Activated naive CD8-positive, alpha-beta T cell treated with anti-CD3 and anti-CD28 coated beads for 36 hours (primary cell): ENCODE measurements at places on chromosomes 13 and 19. TPM values are rescaled to one million over a fixed set of nuclear protein-coding genes. Genes with fewer than 3 reads are reported as not detected.
A peak's percentile ranks its signal among the peaks of the same experiment; 100 is the strongest.

- DNase-seq = no peak
Measured at GRCh38 chr13:88153353-88153752, 482.2 kb downstream of the SLITRK5 start.

GRCh38 chr13:80551650-80552497, 210.9 kb upstream of the SPRY2 start:
- DNase-seq = no peak

GRCh38 chr13:45393941-45394570, 24.1 kb downstream of the SLC25A30 start:
- peak; percentile 18 for DNase-seq

DNA sequence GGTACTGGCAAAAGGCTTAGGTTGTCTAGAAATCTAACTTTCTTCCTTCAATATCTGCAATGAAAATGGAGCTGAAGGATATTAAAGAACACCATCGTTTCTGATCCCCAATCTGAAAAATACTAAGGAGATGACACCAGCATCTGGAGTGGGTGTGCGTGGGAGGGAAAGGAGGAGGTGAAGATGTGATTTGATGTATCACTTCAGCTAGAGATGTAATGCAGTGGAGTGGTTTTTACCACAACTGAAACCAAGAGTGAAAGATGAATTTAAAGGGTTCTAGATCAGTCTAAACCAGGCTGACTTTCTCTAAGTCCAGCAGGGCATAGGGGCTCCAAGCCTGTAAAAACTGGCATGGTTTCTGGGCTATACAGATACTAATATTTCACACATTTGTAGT, 148.4 kb downstream of the AKAP11 start:
- DNase-seq = peak; percentile 51

DNA sequence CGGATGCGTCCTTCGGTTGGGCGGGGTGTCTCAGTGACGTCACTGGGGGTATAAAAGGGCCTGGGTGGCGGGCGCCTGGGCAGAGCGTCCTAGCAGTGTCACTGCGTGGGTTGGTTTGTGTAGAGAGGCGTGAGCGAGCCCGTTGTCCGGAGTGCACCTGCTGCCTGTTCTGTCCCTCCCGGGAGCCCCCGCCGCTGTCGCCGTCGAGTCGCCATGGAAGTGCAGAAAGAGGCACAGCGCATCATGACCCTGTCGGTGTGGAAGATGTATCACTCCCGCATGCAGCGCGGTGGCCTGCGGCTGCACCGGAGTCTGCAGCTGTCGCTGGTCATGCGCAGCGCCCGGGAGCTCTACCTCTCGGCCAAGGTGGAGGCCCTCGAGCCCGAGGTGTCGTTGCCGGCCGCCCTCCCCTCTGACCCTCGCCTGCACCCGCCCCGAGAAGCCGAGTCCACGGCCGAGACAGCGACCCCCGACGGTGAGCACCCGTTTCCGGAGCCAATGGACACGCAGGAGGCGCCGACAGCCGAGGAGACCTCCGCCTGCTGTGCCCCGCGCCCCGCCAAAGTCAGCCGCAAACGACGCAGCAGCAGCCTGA, 2.9 kb downstream of the IER2 start:
- peak; percentile 95 for DNase-seq

- no peak for DNase-seq
Measured at GRCh38 chr13:114032126-114032799, 58.4 kb upstream of the C13orf46 start.

- no peak for DNase-seq
Measured at GRCh38 chr19:29383696-29384095, 142.1 kb upstream of the VSTM2B start.

- peak; percentile 80 for DNase-seq
Measured at GRCh38 chr19:11375143-11375948, 880 bp downstream of the SWSAP1 start.

- no peak for DNase-seq
Measured at GRCh38 chr13:77136902-77137420, 110.0 kb upstream of the FBXL3 start.

GRCh38 chr13:42607546-42607945, 33.6 kb downstream of the TNFSF11 start:
- no peak for DNase-seq

GRCh38 chr19:35497406-35497805, 7.1 kb upstream of the KRTDAP start:
- no peak for DNase-seq

GRCh38 chr13:101150998-101151397, 265.3 kb downstream of the NALCN start:
- DNase-seq = no peak

DNA sequence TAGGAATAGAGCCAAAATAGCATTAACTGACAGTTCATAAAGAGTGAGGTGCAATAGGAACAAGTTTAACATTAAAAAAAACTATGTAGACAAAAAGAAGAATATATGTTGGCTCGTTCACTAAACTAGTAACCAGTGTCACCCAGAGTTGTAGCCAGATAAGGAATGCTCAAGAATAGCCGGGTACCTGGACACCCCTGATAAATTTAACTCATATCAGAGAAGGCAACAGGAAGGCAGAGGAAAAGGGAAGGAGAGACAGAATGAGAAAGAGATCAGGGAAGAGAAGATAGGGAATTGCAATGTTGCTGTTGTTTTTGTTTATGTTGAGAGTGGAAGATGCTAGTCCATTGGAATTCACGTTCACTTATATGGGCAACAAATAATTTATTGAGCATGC, 31.6 kb upstream of the KATNAL1 start:
- no peak for DNase-seq

GRCh38 chr13:39688699-39689405, 33.4 kb downstream of the COG6 start:
- DNase-seq = no peak

DNA sequence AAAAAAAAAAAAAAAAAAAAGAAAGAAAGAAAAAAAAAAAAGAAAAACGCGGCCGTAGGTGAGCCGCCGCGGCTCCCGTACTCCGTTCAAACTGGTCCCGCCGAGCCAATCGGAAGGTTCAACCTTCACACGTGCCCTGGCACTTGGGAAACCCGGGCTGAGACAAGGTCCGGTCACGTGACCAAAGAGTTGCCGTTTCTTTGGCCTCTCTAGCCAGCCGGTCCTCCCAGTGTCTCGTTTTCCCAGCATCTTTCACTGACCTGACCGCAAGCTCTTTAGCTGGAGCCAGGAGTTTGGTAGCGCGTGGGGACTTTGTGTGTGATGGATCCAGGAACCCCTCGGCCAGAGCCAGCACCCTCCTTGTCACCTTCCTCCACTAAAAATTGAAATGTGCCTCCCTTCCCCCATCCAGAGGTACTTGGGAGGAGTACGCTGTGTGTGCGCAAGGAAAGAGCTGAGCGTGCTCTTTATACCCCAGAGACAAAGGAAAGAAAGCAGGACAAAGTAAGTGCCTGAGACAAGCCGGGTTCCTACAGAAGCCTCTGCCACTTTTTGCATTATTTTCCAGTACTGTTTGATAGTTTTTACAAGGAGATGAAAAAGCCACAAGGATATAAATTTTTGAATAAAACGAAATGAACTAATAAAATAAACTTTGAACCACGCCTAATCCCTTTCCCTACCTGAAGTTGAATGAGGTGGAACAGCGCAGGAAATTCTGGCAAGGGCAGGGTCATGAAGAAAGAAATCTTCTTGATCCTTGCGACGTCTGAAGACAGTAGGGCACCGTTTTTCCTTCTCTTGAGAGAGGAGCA, 959 bp downstream of the TNPO2 start:
- peak; percentile 92 for DNase-seq

DNA sequence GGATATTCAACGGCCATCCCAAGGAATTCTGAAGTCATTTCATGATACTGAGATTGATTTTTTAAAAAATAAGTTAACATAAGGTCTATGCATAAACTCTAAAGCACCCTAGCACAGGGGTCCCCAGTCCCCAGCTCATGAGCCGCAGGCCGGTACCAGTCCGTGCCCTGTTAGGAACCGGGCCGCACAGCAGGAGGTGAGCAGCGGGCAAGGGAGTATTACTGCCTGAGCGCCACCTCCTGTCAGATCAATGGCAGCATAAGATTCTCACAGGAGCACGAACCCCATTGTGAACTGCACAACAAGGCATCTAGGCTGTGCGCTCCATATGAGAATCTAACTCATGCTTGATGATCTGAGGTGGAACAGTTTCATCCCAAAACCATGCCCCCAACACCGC, 31.0 kb downstream of the RCBTB1 start:
- DNase-seq = no peak

Gene PROZ
- not detected for total RNA-seq

Gene KLK2
- total RNA-seq = 0.45 TPM

Gene GJA3
- total RNA-seq = 1.0 TPM

Gene JOSD2
- 26.2 TPM for total RNA-seq

Gene FUT2
- total RNA-seq = not detected
